ENCODE measurements at places on chromosomes 3 and 15.

DNA sequence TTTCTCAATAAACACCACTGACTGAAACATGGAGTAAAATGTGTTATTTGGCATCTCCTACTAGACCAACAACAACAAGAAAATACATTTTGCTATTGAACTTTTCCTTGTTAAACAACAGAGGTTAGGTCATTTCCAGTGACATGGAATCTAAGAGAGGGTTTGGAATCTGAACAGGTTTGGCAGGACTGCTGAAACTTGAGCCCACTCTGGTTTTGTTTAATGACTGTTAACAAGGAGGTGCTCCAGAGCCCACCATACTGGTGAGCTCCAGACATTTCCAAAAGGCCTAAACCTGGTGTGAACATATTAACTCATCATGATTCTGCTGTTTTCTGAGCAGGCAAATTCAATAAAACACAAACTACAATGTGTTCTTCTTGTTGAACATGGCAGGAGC, 330.7 kb upstream of the TRIM42 start:
- DNase-seq = no peak

GRCh38 chr3:46848271-46849044, 14.8 kb downstream of the MYL3 start:
- DNase-seq = peak; percentile 40

- no peak for DNase-seq
These were observed 10.2 kb upstream of the DLL4 start for GRCh38 chr15:40918799-40919392.

DNA sequence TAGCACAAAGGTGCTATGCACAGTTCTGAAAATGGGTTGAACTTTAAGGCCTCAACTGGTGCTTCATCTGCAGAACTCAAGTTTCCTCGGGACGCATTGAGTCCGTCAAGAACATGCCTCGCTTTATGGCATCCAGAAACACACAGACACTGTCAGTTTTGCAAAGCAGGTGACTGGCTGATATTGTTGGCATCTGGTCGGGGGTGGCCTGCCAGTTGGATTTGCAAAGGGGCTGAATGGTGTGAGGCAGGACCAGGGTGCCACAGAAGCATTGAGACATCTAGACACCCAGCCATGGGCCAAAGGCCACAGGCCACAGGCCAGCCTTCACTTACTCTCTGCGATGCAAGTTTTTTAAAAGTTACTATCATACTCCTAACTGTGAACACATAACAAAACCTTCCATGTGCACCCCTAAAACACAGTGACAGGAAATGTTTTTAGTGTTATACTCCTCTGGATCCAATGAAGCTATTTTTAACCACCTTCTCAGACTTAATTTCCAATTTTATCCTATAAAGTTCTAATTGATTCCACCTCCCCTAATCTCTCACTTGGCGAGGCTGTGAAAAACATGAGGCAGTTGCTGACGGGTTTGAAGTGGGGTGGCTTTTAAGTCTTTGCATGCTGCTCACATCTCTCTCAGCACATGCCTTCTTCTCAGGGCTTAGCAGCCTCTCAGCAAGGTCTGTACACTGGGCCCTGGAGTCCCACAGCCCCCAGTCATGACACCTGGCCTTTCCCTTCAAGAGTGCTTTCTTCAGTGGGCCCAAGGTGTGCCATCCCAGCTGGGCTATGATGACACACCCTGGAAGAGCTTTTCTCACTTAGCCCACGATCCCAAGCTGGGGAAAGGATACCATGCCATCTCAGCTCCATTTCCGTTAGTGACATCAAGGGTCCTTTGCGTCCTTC, 38.5 kb upstream of the DUSP7 start:
- no peak for DNase-seq

DNA sequence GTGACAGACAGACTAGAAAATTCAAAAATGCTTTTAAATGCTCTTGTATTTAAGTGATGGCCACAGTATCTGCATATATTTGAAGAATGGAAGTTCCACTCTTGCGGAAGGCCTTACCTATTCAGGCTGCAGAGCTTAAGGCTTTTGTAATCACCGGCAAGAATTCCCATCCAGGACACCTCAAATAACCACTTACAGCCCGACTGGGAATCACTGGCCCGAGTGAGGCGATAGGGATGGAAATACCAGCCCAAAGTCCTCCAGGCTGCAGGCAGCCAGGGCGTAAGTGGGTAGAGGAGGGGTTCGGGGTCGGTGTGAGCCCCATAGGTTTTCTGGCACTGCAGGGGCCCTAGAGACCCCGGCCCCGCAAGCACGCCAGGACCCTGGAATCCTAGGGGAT, 9.5 kb downstream of the CMTM7 start:
- DNase-seq = no peak

DNA sequence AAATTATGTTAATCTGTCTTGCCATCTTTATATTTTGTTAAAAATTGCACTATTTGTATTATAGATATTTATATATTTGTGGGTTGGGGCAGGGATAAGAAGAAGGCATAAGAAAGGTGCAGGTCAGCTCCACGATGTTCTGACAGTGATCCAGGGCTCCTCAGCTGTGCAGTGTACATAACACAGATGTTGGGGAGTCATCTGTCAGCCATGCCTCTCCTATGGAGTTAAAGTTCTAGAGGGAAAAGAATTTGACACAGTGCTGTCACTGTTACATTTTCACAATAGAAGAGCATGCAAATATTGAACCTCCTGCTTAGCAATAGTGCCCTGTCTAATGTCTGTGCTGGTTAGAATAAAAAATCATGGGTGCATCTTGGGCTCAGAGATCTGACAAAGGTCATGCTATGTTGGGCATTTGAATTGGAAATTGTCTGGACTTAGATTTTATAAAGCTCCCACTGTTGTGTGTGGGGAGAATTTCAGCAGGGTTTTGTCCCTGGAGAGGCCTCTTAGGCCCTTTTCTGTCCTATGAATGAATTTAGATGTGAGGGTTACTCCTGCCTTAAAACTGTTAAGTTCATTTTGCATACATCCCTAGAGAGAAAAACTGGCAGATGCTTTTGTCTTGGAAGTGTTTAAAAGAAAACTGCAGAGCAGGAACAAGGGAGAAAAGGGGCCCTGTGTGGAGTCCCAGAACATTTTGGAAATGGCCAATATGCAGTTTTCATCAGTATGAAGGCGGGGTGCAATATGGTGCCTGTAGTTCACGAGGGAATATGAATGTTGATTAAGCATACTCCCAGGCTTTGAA, 20.4 kb downstream of the CDIN1 start:
- DNase-seq = no peak

DNA sequence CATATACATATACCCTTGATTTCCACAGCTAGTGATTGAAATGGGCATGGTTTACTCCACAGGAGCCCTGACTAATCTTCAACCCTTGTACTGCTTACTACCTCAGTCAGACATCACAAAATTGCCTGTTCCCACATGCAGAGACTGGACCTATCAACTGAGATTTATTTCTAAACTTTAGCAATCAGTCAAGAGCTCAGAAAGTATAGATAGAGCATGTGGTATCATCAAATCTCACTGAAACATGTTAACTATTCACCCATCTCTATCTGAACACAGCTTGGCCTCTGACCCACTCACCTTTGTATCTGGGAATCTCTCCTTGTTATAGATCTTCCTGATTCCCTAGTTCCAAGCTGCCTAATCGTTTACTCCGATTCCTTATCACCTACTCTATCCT, 14.6 kb downstream of the ADAM10 start:
- DNase-seq = no peak

GRCh38 chr3:49133226-49133951, 539 bp upstream of the LAMB2 start:
- peak; percentile 80 for DNase-seq

DNA sequence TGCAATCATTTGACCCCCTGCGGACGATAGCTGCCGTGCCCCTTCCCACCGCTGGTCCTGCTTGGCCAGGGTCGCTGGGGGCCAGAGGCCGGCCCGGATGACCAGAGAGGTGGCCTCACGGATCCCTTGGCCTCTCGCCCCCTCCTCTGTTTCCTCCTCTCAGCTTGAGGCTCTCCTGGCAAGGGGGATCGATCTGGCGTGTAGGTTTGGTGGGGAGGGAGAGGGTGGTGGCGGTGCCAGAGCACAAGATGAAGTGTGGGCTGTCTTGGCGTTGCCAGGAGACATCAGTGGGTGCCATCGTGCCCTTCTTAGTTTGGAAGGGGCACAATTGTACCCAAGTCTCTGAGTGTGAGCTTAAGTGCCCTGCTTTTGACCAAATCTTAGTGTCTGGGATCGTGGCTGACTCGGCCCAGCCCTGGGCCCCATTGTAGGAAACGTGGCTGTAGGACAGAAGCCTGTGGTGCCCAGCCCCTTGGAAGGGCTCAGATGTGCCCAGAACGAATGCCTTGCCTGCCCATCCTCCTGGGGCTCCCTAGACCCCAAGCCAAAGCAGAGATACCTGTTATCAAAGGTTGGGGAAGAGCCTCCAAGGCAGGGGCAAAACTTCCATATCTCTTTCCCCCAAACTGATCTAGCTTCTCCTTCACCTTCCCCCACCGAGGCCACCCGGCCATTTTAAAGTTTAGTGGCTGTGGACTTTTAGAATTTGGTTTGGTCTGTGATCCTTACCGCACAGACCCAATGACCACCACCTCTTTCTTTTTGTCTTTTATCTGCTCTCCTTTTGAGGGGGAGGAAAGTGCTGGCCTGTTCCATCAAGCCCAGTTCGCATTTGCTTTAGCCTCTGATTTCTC, 14.4 kb downstream of the NR2F2 start:
- DNase-seq = peak; percentile 43

- DNase-seq = no peak
These were observed 326.5 kb downstream of the ZIC1 start for GRCh38 chr3:147735616-147736015.
